Mesenchymal stem cell (in vitro differentiated cells and primary cell): ENCODE measurements at places on chromosomes 3 and 15.

GRCh38 chr15:35505809-35506208, 40.2 kb downstream of the DPH6 start:
- no peak for DNase-seq

- no peak for DNase-seq
These were observed 251.5 kb downstream of the CLSTN2 start for GRCh38 chr3:140186421-140186920.

DNA sequence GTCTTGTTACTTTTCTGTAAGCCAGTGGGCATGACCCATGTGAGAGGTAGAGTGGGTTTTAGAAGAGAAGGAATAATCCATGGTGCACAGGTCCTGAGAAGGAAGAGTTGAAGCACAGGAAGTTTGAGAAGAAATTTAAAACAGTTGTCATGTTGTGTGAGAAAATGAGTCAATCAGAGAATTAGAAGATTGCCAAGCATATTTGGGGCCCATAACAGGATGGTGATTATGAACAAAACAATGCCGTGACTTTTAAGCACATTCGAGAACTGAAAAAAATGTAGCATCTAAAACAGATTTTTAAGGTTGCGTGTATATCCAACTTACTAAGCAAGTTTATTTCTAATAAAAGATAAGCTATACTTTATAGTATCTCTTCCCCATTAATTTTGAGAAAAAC, 198.7 kb downstream of the RORA start:
- no peak for DNase-seq

DNA sequence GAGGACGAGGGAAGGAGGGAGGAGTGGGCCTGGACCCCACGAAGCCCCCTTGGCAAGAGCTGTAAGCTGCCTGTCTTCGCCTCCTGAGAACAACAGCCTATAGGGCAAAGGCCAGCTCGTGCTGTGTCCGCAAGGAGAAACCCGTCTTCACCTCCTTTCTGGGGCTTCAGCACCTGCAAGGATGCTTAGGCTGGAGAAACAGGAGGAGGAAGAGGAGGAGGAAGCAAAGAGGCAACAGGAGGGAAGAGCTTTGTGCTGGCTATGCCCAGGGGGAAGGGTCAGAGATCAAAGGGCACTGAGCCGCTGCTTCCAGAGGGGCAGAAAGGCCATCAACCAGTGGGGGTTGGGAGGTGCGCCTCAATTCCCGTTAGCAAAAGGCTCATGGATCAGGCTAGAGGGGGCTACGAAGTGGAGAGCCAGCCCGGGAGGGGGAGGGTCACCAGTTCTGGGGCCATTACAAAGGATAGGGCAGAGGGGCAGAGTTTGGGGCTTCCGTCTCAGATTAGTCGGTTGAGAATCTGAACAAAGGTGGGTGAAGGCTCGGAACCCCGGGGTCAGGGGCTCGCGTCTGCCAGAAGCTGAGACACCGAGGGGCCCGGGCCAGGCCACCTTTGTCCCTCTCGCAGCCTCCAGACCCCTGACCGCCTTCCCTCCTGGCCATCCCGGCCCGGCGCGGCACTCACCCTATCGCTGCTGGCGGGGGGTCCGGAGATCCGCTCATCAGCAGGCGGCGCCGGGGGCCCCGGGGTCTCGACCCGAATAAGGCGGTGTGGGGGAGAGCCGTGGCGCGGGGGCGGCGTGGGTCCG, 792 bp downstream of the SHF start:
- no peak for DNase-seq

GRCh38 chr3:112640930-112641801, at the start of gene CCDC80:
TSS of gene CCDC80 (minus strand) at chr3:112641143. CDS start at chr3:112639905, 1,238 bp downstream.
- peak; percentile 99 for DNase-seq

DNA sequence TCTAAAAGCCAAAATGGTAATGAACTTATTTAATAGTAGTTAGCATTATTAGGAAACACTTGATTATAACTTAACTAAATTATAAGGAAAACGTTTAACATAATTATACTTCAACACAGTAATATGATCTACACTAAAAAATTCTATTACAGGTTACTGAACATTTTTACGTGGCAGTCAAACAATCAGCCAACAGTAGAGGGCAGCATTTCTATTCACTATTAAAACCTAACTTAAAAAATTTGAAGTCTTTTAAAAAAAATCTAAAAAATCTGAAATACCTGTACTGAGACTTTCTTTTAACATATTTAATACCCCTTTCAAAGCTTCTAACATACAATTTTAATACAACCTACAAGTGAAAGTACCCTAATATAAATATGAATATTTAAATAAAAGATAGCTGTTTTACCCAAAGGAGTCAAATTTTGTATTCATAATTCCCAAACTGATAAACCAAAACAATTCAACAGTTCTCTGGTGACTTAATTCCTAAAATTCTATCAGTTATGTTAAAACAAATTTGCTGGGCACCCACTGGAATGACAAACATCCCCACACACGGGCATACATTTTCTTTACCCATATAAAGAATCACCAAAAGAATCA, 41.5 kb downstream of the DLG1 start:
- DNase-seq = peak; percentile 60

- no peak for DNase-seq
These were observed 8.5 kb downstream of the KLHL18 start for GRCh38 chr3:47291158-47291753.

DNA sequence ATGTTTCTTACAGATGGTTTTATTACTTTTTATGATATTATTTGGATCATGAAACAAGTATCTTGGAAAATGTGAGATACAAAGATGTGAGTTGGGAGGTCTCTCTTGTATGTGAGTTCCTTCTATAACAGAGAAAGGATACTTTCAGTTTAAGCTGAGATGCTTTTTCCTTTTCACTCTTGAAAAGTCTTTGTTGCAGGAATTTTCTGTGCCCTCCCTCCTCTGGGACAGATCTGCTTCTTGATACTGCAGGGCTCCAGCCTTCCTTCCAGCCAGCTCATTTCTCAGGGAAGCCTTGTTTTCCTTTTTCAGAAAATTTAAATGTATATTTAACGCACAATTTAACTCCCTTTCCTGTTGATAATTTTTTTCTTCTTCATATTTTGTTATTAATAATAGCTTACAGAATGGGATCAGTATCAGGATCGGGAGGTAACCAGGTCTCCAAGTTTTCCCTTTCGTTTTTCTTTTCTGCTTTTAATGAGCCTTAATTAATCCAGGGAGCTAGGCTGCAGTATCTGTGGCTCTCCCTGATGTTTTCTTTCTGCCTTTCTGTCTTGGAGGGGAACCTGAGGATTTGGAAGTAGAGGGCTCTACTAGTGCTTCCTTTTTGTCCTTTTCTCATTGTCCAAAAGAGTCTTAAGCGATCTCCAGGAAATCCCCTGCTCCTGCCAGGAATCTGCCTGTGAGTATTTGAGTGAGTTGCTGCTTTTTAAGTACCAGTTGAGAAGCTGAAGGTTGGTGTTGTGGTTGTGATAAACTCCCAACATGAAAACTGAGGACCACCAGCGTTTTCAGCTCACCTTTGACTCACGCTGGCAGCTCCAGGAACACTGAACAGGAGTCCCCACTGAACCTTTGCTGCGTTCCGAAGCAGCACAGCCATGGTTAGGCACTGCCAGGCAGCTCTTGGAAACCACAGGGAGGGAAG, 105.7 kb downstream of the IGF1R start:
- peak; percentile 57 for DNase-seq

DNA sequence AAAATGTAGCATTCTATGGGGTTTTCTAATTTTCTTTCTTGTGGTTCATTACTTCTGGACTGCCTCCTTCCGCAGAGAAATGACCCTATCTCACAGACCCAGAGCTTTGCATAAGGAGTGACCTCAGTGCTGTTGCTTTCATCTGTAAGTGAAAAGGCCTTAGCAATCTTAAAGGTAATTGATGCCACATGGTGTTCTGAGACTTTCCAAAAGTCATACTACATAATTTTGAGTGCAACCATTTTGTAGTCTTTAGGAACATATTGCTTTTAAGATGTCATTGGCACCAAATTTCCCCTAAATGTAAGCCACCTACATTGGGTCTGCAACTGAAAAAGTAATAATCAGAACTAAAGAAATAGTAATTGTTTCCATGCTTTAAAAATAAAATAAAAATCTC, 9.2 kb upstream of the HHLA2 start:
- DNase-seq = no peak
